Type B pancreatic cell (in vitro differentiated cells): ENCODE measurements at places on chromosomes 13 and 19. TPM values are rescaled to one million over a fixed set of nuclear protein-coding genes. Genes with fewer than 3 reads are reported as not detected.

Gene ZNF552
- 19.0 and 30.4 TPM in 2 replicates for total RNA-seq

DNA sequence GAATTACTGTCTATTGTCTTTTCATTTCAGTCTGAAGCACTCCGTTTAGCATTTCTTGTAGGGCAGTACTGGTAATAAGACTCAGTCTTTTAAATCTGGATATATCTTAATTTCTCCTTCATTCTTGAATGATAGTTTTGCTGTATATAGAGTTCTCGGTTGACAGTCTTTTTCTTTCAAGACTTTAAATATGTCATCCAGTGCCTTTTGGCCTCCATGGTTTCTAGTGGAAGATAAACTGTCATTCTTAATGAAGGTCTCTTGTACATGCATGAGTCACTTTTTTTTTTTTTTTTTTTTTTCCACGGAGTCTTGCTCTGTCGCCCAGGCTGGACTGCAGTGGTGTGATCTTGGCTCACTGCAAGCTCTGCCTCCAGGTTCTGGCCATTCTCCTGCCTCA, 27.2 kb upstream of the ZDHHC20 start:
- no peak for DNase-seq

DNA sequence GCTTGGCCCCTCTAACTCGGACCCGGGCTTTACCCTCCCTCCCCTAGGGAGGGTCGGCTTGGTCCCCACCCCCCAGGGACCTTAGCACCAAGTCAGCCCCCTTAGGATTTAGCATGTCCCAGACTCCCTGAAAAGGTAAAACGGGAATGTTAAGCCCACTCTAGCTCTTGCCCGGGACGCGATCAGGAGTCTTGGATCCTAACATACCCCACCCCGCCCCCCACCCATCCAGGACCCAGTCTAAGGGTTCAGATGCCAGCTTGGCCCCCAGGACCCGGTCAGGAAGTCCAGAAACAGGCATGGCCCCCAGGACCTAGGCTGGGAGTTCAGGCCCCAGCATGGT, 437 bp downstream of the EPOR start:
- DNase-seq = no peak

Gene S1PR5
- total RNA-seq = 0.21 and 1.1 TPM in 2 replicates

DNA sequence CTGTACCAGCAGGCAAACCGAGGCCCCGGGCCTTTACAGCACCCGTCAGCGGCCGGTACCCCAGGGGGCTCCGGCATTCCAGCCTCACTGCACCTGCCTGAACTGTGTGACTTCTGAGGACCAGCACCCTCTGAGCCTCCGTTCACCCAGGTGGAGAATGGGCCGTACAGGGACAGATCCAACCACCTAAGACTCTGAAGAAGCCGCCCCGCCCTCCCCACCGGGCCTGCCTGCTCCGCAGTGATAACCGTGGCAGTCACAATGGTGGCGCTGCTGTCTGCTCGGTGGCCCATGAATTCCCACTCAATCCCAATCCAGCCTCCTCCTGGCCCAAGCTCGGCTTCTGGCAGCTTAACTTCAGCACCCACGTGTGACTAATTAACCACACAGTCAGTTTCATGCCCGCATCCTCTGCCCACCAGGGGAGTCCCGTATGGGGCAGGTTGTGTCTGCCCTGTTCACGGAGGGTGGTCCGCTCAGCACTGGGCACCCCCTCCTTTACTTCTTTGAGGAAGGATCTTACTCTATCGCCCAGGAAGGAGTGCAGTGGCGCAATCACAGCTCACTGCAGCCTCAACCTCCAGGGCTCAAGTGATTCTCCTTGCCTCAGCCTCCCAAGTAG, 3.4 kb downstream of the TCF3 start:
- DNase-seq = no peak

- no peak for DNase-seq
Observed at GRCh38 chr19:56947206-56947605, 106.7 kb upstream of the PEG3 start.

- DNase-seq = no peak
Observed at GRCh38 chr13:98990701-98991100, 12.8 kb upstream of the DOCK9 start.
